Midbrain (tissue), 1 donor: ENCODE measurements at places on chromosomes 6 and 20.

GRCh38 chr6:139394027-139394649, 19.7 kb upstream of the CITED2 start:
- no peak for DNase-seq

- no peak for DNase-seq
These were observed 81.5 kb upstream of the QKI start for GRCh38 chr6:163333038-163333437.

- no peak for DNase-seq
These were observed 284.0 kb downstream of the KCNQ5 start for GRCh38 chr6:72905705-72906478.

DNA sequence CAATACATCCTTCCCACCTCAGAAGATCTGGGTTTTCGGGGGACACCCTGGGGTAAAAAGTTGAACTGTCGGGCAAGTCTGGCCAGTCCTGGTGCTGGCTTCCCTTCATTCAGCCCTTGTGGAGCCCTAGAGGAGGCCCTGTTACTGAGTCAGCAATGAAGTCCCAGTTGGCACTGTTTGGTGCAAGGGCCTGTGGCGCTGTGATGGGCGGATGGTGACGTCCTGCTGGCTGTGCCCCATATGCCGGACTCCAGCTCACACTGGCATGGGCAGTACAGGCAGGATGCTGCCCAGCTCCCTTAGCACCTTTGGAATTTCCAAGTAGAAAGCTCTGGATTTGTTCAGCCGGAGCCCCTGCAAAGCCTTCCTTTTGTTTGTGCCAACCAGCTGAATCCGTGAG, 186.2 kb upstream of the PMEPA1 start:
- no peak for DNase-seq

- no peak for DNase-seq
These were observed 7.6 kb downstream of the GLP1R start for GRCh38 chr6:39056191-39056590.

DNA sequence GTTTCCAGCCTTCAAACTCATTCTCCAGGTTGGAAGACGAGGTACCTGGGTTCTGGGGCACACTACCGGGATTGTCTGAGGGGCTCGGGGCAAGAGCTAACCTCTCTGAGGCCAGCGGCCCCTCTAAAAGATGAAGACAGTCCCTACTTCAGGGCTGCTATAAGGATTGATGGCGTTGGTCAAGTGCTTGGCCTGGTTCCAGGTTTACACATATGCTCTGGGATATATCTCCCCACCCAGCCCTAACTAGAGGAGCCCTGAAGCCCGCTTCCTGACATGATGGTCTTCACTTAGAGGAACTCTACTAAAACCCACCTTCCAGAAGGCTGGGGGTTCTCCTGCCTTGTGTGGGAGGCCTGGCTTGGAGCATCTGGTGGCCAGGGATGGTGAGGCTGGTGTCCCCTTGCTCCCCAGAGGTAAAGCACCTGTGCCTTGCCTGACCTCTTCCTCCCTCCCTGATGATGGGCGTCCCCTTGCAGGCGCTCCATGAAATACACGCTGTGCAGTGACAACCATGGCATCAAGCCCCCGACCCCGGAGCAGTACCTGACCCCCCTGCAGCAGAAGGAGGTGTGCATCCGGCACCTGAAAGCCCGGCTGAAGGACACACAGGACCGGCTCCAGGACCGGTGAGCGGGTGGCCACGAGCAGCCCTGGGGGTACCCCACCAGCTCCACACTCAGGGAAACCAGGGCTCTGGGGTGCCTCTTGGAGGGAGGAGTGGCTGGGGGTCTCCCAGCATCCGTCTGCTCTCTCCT, 28.7 kb downstream of the SDCBP2 start:
- DNase-seq = no peak

- no peak for DNase-seq
These were observed 536.9 kb downstream of the KIF16B start for GRCh38 chr20:16036331-16036730.

DNA sequence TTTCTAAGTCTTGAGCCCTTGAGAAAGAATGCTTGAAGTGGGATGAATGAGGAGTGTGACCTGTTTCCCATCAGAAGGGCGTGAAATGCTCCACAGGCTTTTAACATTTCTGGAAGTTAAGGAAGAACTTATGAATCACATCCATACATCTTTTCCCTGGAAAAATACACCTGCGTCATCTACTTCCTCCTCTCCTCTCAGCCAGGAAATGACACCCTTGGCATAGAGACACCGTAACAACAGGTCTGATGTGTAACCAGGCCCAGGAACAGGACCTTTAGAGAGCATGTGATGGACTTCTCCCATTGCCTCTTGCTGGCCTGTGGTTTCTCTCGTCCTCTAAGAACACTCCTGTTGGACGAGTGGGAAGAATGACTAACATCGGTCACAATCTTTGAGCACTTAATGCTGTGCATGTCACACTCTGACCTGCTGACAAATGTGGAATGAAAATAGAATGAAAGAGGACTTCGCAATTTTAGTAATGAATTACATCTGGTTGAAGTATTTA, 28.5 kb upstream of the CITED2 start:
- no peak for DNase-seq

DNA sequence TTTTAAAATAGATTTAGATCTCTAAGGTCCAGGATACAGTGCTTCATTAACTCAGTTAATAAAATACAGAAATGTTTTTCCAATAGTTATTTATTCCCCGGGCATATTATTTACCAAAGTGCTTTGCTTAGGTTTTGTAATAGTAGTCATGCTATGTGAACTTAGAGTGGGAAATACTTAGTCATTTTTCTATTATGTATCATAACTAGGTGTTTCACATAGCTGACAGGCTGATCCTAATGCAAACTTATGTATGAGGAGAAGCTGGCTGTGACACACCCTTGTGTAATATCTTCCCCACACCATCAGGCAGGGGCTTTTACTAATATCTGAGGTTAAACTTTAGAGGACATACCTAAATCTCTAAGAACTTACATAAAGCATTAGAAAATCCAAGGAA, 277.7 kb upstream of the RIMS1 start:
- no peak for DNase-seq

- DNase-seq = no peak
These were observed 114.9 kb upstream of the MOCS1 start for GRCh38 chr6:40049128-40049527.

GRCh38 chr20:3031524-3032147, 11.8 kb upstream of the GNRH2 start:
- no peak for DNase-seq

GRCh38 chr6:3288711-3289663, 30.2 kb downstream of the PSMG4 start:
- DNase-seq = no peak

DNA sequence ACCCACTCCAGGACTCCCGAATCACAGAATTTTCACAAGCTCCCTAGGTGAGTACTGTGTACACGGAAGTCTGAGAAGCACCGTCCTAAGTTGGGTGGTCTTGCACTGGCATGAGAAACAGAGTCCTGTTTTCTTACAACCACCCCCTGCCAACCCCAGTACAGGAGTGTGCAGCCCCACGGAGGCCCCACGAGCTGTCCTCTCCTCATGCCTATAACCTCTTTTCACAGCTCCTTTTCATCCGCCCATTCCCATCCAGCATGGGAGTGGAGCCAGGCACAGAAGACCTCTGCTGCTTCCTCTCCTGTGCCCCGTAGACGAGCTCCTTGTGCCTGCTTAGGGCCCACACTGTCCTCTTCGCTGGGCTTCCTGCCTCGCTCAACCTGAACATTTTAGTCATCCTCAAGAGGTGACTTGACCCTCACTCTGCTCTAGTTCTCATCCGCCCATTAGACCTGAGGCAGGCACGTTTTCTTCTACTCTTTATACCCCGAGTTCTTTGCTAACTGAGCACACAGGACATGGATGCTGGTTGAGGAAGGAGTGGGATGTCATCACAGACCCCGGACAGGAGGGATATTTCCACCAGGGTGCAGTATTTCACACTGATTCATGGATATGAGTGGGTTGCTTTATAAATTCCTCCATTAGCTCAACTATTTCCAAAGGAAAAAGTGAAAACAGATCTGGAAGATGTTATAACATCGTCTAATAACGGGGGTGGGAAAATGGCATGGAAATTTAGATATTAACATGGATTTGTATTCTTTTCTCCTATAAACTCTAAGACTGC, 160.5 kb downstream of the TTLL2 start:
- peak; percentile 67 for DNase-seq

GRCh38 chr6:15358579-15359327, 112.9 kb downstream of the JARID2 start:
- DNase-seq = no peak

DNA sequence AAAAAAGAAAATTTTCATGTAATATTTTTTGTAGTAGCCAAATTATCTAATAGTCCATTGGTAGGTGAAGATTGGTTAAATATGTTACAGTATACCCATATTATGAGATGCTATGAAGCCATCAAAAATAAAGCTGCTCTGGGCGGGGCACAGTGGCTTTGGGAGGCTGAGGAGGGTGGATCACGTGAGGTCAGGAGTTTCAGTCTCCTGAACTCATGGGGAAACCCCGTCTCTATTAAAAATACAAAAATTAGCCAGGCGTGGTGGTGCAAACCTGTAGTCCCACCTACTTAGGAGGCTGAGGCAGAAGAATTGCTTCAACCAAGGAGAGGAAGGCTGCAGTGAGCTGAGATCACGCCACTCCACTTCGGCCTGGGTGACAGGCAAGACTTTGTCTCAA, 360.5 kb downstream of the KIF16B start:
- DNase-seq = no peak

GRCh38 chr20:58450254-58450653, 61.2 kb downstream of the VAPB start:
- DNase-seq = no peak

DNA sequence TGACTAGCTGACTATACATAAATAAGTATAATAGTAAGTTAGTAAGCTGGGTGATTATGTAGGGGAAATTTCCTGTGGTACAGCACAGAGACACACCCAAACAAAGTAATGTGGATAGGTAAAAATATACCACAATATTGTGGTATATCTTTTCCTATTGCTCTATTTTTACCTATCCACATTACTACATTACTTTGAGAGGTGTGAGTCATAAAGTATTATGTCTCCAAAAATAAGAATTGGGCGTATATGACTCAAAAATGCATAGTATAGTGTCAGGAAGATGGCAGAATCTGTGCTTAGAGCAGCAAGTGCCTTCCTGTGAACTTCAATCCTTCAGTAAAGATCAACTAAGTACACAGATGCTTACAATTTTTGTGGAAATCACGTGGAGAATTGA, 2.7 kb upstream of the SIRPG start:
- DNase-seq = no peak

DNA sequence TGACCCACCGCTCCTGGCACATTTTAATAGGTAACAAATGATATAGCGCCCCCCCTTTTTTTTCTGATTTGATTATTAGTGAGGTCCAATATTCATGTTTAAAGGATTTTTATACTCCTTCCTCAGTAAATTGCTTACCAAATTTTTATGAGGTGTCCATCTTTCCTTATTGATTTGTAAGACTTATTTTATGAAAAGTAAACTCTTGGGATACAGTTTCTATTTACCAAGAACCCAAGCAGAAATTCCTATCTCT, 25.1 kb downstream of the TRIM27 start:
- no peak for DNase-seq

DNA sequence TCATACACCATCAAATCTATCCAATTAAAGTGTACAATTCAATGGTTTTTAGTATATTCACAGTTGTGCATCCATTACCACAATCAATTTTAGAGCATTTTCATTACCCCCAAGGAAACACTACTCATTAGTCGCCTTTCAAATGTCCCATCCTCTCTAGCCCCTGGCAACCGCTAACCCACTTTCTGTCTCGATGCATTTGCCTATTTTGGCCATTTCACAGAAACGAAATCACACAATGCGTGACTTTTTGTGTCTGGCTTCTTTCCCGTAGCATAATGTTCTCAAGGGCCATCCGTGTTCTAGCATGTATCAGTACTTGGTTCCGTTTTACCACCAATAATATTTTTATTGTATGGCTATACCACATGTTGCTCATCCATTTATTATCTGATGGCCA, 51.7 kb downstream of the PPP1R3G start:
- no peak for DNase-seq

- DNase-seq = no peak
These were observed 12.7 kb upstream of the RAMACL start for GRCh38 chr6:166599205-166599604.

GRCh38 chr20:41905199-41905598, 287.0 kb upstream of the CHD6 start:
- DNase-seq = no peak

DNA sequence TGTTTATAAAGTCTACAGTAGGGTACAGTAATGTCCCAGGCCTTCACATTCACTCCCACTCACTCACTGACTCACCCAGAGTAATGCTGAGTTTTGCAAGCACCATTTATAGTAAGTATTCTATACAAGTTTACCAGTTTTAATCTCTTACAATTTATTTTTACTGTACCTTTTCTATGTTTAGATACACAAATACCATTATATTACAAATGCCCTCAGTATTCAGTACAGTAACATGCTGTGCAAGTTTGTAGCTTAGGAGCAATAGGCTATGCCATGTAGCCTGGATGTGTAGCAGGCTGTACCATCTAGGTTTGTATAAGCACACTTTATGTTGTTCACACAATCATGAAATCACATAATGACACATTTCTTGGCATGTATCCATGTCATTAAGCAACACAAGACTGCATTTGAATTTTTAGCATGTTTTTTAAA, 673.6 kb downstream of the CD109 start:
- DNase-seq = no peak

DNA sequence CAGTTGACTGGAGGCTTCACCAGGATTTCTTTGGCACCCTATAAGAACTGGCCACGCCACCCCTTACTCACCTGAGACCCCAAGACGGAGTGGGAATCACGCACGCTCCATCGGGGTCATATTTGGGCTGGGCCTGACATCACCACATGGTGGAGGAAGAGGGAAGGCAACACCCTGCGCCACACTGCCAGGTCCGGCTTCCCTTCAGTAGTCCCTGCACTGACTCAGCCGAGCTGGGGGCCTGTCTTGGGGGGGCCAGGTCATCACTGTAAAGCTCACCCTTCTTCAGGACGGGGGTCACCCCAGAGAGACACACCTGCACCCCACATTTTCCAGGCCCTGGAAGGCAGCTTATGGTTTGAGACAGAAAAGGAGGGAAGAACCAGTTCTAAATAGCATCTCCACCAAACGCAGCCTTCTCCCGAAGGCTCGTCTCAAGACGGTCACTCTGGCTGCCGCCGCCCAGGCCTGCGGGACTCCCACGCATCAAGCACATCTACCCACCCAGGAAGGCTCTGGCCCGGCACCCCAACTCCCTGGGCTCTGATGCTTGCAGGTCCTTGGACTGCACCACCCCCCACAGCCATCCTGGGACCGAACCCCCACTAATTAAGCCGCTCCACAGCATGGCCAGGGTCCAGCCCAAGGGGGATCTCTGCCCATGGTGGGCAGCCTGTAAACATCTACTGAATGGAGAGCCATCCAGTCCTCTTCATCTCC, 51.8 kb downstream of the GINS1 start:
- DNase-seq = no peak

GRCh38 chr6:70310063-70310694, 7.3 kb upstream of the COL9A1 start:
- DNase-seq = peak; percentile 76

- DNase-seq = no peak
These were observed 39.9 kb upstream of the SAMD5 start for GRCh38 chr6:147468634-147469033.

- no peak for DNase-seq
These were observed 81.7 kb upstream of the GATA5 start for GRCh38 chr20:62557462-62557861.

GRCh38 chr6:2658788-2659187, 91.9 kb downstream of the MYLK4 start:
- DNase-seq = no peak

GRCh38 chr6:9412951-9413559, 977.7 kb upstream of the SLC35B3 start:
- no peak for DNase-seq

- no peak for DNase-seq
These were observed 188.9 kb upstream of the TAB2 start for GRCh38 chr6:149128489-149129145.
